Cardiac muscle cell (in vitro differentiated cells and primary cell): ENCODE measurements at places on chromosomes 6 and 20.

DNA sequence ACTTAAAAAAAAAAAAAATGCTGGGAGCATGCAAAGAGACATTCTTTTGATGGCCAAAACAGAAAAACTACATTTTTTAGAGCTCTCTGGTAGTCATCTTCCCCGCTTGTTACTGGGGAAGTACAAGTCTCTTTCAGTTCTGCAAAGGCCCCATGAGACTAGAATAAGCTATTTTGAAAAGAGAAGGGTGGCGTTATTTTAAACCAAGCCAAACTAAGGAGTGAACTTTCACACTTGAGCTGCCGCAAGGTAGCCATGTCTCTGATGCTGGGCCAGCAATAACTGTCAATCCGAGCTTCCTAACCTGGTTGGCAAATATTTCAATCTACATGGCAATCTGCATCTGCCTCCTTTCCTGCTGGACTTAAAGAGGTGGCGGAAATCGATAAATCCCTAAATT is 96.7 kb downstream of the L3MBTL3 start:
- DNase-seq: no peak

DNA sequence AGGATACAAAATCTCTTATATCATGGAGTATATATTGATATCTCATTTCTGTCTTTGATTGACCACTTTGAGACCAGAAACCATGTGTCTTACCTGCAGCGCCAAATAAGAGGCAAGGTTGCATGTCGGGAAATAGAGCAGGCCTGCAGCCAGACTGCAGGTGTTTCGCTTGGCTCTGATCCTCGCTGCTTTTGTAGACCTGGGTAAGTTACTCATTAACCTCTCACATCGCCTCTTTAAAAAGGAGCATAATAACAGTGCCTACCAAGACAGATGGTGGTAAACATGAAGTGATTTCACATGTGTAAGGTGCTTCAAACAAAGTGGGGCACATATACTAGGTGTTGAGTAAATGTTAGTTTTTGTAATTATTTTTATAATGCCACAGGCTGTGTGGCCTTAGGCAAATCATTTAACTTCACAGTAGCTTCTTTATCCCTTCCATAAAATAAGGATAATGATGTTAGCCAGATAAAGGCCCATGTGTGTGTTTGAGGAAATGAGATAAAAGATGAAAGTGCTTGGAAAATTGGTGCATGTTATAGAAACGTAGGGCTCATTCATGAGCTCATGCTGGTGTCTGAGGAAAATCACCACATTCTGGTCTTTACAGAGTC is 248.8 kb upstream of the MAP3K7 start:
- DNase-seq: no peak

DNA sequence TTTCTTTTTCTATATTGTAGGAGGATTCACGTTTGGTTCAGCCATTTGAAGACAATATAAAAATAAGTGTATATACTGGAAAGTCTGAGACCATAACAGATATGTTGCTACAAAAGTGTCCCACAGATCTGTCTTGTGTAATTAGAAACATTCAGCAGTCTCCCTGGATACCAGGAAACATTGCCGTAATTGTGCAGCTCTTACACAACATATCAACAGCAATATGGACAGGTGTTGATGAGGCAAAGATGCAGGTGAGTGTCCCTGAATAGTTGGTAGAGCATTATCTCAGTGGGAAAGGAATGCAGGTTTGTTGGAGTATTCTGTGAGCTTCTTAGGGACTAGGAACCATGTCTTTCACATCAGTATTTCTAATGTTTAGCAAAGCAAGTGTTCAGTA is 18.3 kb upstream of the ADGRF4 start:
- no peak for DNase-seq

DNA sequence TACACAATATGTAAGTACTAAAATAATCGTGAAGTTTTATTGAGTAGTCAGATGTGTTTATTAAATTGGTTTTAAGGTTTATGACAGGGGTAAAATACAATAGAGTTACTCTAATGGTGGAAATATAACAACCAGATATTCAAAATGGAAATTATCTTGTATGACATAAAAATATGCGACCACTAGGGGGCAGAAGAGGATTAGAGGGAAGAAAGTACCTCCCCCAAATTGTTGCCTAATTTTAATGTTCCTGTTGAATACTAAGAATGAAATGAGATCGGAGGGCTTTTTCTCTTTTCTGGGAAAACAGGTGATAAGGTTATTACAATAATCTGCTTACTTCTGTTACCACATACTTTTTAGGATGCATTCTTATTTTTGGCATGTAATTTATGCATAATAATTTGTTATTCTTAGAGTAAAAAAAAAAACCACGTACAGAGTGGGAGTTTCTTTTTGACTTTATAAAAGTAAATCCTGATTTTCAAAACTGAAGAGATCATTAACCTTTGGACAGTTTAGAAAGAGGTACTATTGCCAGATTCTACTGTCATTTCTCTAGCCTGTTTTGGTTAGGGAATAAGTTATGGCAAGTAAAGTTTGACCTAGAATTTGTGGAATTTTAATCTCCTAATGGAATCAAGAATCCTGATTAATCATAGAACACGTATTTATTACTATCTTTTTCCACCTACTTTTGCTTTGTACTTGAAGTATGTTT is 159.2 kb downstream of the CD109 start:
- DNase-seq: peak; percentile 76

DNA sequence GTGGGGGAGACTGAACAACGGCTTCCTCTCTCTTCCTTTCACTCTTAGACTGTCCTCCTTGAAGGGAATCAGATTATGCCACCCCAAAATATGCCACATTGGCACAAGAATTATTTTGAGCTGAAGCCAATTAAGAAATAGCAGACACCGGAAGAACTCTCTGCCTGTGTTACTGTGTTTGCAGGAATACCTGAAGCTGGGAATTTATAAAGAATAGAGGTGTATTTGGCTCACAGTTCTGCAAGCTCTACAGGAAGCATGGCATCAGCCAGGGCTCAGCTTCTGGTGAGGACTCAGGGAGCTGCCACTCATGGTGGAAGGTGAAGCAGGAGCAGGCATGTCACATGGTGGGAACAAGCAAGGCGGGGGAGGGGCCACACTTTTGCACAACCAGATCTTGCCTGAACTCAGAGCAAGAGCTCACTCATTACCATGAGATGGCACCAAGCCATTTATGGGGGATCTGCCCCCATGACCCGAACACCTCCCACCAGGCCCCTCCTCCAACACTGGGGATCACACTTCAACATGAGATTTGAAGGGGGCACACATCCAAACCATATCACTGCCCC is 46.0 kb downstream of the PCNA start:
- DNase-seq: no peak

GRCh38 chr6:105501246-105501645 is 98.4 kb upstream of the PREP start:
- no peak for DNase-seq

GRCh38 chr6:45076217-45076930 is 251.8 kb upstream of the RUNX2 start:
- peak; percentile 11 for DNase-seq
